ENCODE measurements at places on chromosomes 7 and 10.
A peak's percentile ranks its signal among the peaks of the same experiment; 100 is the strongest.

DNA sequence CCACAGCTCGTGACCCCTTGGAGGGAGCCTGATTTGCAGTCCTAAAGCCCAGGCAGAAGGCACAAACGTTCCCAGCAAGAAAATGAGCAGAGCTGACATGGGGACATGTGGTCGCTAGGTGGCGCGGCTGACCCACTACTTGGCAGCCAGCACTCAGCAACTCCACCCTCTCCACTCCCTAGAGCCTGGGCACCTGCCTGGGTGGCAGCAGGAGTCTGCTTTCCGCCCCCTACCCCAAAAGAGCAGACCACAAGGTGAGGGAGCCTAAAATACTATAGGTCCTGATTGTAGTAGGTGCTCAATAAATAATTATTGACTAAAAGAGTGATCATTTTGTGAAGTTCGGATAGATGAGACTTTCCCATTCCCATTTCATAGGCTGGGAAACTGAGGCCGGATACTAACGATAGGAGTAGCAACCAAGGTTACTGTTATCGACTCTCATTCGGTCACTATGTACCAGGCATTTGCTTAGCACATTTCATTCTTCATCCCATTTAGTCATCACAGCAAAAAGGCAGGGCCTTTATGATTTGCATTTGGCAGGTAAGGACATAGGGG is 57.4 kb downstream of the NEUROG3 start:
- DNase-seq = peak; percentile 83

GRCh38 chr10:96665306-96665705 is 55.0 kb downstream of the PIK3AP1 start:
- no peak for DNase-seq

- DNase-seq = peak; percentile 60
These were observed 12.7 kb downstream of the ZMIZ1 start for GRCh38 chr10:79081353-79082034.

GRCh38 chr10:123021517-123021916 is 12.7 kb downstream of the ACADSB start:
- no peak for DNase-seq

- DNase-seq = no peak
These were observed 3.2 kb downstream of the FRMD4A start for GRCh38 chr10:14327527-14327926.

DNA sequence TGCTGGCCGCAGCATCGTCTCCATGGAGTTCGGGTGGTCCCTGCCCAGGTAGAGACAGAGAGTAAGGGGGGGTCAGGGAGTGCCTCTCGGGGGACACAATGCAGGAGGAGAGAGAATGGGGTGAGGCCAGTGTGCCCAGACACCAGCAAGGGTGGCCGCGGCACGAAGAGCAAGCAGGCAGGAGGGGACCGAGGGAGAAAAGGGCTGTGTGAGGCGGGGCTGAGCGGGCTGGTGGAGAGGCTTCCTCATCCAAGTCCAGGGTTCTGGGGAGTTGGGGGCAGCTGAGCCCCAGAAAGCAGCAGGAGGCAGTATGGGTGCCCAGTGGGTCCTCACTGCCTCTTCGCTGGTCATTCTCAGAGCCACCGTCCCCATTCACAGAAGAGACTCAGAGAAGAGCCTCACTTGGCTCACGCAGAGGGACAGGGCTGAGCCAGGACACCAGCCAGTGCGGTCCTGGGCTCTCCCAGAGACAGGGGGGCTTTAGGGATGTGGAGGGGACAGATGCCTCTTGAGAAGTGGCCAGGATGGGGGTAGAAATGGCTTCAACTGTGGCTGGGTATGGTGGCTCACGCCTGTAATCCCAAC is 78.9 kb downstream of the MICALL2 start:
- DNase-seq = no peak
